ENCODE measurements at places on chromosomes 1 and 21. TPM values are rescaled to one million over a fixed set of nuclear protein-coding genes. Genes with fewer than 3 reads are reported as not detected.

- peaks cover 12% of the 10 kb centered on the region for H3K36me3 ChIP-seq
- peaks cover 4% of the 10 kb centered on the region for H3K4me1 ChIP-seq
Observed at GRCh38 chr1:24435782-24436365, 20.3 kb downstream of the NIPAL3 start.

GRCh38 chr21:44753357-44753756, 42.0 kb upstream of the TSPEAR start:
- no peaks in the 10 kb centered on the region for H3K36me3 ChIP-seq
- H3K27ac ChIP-seq, result no peak overlapping the region
- no peak for DNase-seq
- H3K4me1 ChIP-seq, result no peaks in the 10 kb centered on the region

- no peaks in the 10 kb centered on the region for H3K27me3 ChIP-seq
- H3K36me3 ChIP-seq, result no peaks in the 10 kb centered on the region
- H3K4me1 ChIP-seq, result no peaks in the 10 kb centered on the region
- no peak overlapping the region for H3K27ac ChIP-seq
- H3K4me3 ChIP-seq, result no peak overlapping the region
- no peak for DNase-seq
Observed at GRCh38 chr1:69290291-69290690, 277.4 kb upstream of the LRRC7 start.

Gene ASPM
- total RNA-seq, result 43.0 TPM

Gene IFNLR1
- 6.5 TPM for total RNA-seq

Measured in activated T-helper 2 cell treated with anti-CD3 and anti-CD28 coated beads, Interferon-gamma antibody, Interleukin-2, Interleukin-4, amounts not matched to agents 10 μg/mL and 5 μg/mL and 100 μg/mL, durations not matched to agents 14 hours and 24 hours and 36 hours (primary cell).